ENCODE measurements at places on chromosomes 2 and 18.

DNA sequence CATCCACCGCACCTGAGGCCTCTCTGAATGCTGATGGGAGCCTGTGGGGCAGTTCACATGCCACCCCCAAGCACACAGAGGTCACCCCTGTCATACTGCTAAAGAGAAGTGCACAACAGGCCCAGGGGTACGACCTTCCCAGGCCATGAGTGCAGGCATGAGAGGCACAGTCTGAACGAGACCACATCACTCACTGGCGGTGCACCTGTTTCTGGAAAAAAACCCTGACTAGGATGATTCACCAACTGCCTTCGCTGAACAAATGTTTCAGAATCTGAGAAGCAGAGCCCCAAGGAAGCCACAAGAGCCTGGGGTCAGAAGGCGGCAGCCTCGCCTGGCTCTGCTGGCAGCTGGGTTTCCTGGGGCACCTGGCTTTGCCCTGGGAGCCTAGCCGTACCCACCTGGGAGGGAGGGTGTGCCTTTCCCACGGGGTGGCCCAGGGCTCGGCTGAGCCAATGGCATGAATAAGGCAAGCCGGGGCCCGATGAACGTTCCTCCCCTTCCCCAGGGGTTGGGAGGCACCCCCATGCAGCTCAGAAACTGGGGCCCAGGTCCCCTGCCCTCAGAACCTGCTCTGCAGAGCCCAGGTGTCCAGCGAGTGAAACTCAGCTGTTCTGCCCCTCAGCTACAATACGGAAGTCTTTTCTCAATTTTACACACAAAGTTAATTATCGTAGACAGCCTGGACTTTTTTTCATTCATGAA is 73.8 kb downstream of the HDAC4 start:
- no peak for DNase-seq

- DNase-seq, result no peak
Measured at GRCh38 chr18:68267583-68267982, 447.3 kb downstream of the TMX3 start.

- no peak for DNase-seq
Measured at GRCh38 chr18:60893355-60894097, 439.7 kb upstream of the CDH20 start.

DNA sequence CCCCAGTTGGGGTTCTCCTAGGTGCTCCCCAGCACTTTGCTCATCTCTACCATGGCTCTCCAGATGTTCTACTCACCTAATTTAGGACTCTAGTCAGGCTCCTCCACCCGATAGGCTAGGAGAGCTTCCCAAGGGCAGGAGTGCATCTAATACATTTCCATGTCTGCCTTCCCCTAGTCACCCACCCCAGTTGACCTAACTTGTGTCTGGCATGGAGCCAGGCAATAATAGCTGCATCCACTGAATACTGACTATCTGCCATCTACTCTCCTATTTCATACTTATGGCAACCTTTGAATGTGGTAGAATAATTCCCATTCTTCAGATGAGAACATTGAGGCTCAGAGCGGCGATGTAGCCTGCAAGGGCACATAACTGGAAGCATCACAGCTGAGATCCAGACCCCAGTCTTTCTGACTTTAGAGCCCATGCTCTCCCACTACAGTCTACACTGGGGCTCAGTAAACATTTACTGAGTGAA is 71.8 kb upstream of the YWHAQ start:
- DNase-seq, result no peak

DNA sequence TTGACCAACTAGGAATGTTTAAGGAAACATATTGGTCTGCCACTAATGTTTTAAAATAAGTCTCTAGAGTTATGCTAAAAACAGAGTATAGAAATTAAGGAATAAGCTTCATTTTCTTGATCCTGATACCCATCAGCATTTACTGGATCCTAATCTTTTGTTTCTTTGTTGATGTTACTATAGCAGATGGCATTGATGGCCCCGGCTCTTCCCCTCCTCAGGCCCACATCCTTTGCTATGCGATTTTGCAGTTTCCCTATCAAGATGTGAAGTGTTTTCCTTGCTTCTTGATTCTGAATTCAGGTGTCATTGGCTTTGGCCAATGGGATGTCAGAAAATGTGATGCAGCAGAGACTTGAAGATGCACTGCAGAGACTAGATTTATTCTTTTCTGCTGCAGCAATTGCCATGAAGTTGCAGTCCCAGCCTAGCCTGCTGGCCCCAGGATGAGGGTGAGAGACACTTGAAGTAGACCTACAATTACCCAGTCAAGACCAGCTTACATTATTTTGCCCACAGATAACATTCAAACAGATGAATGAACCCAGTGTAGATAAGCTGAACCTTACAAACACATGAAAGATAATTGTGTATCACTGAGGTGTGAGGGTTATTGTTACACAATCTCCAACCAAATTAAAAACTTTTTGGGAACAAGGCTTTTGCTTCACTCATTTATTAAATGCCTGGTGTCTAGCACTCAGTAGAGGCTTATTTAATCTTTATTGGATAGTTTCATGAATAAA is 115.2 kb upstream of the ITGA4 start:
- DNase-seq, result no peak

GRCh38 chr2:215532844-215533243 is 97.0 kb upstream of the FN1 start:
- DNase-seq, result no peak

- DNase-seq, result no peak
Measured at GRCh38 chr2:26691881-26692278, 642 bp upstream of the KCNK3 start.

- no peak for DNase-seq
Measured at GRCh38 chr2:182763311-182763912, 47.4 kb downstream of the DNAJC10 start.

DNA sequence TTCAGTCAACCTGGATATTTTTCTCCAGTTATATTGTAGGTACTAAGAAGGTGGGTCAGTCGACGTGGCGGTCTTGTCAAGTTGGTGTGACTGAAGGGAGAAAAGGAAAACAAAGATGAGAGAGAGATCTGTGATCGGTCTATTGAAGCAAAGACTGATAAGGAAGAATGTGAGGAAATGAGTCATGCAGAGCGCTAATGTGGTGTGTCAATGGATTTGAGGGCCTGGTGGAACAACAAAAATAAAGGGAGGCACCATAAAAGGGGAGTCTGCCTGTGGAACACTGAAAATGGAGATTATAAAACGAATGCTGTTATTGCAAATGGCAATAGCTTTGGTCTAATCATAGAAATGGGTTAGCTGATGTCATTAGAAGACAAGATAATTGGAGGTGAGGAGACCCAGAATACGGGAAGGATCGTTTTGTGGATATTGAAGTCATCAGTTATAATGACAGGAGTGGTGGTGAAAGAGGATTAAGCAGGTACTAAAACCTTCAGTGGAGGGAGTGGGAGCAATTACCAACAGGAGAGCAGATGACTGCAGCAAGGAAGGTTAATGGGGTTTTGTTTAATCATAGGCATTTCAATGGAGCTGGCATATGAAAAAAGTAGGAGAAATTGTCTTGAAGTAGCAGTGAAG is 599.1 kb upstream of the FSHR start:
- peak; percentile 43 for DNase-seq

- peak; percentile 91 for DNase-seq
Measured at GRCh38 chr18:77108001-77108692, 24.4 kb downstream of the MBP start.

DNA sequence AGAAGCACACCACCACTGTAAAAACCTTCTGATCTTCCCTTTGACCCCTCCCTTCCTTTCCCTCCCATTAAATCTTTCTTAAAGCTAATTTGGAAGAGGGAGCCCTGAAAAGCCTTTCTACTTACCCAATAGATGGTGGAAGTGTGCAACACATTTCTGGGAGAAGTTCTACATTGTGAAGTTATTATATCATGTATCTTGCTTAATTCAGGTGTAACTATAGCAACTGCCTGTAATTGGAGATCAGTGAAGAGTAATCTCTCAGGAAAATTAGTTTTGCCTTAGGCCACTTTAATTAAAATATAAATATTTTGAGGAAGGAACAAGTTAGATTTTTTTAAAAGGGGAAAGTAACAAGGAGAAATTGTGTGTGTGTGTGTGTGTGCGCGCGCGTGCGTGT is 266.0 kb downstream of the SH3BP4 start:
- DNase-seq, result no peak

DNA sequence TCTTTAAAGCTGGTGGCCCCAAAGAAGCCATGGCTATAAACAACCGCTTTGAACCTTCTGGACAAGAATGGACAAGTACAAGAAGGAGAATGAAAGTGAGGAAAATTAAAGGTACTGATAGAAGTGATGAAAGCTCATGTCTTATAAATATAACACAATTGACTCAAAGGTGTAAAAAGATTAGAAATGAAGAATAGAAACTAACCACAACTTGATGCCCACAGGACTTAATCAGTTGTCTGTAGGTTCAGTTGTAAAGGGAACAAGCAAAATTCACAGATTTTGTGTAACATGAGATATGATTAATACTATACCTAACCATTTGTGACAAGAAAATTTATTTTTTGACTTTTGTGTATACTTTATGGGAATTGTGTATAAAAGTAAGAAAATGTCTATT is 135.7 kb downstream of the NUP35 start:
- no peak for DNase-seq

DNA sequence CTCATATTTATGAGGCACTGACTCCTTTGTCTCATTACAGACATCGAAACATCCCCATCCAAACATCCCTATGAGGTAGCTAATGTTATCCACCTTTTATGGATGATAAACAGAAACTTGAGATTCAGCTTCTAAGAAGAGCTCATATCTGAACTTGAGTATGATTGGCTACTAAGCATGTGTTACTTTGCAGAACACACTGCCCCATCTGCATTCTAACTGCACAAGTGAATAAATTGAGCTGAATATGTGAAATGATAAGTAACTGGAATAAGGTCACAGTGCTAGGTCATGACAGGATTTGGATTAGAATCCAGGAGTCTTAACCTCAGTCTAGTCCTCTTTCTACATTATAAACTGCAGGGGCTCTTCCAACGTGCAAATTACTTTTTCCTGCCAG is 172.7 kb downstream of the SETBP1 start:
- no peak for DNase-seq

GRCh38 chr18:77081390-77081778 is 51.2 kb downstream of the MBP start:
- no peak for DNase-seq

GRCh38 chr2:82994151-82994550 is 1464.9 kb downstream of the SUCLG1 start:
- no peak for DNase-seq

- no peak for DNase-seq
Measured at GRCh38 chr2:45700407-45701013, 49.0 kb downstream of the PRKCE start.

GRCh38 chr2:239966029-239966852 is 58.9 kb downstream of the NDUFA10 start:
- DNase-seq, result no peak

- DNase-seq, result no peak
Measured at GRCh38 chr2:118089139-118089800, 999 bp downstream of the INSIG2 start.

GRCh38 chr2:77602771-77603170 is 80.6 kb upstream of the LRRTM4 start:
- no peak for DNase-seq

DNA sequence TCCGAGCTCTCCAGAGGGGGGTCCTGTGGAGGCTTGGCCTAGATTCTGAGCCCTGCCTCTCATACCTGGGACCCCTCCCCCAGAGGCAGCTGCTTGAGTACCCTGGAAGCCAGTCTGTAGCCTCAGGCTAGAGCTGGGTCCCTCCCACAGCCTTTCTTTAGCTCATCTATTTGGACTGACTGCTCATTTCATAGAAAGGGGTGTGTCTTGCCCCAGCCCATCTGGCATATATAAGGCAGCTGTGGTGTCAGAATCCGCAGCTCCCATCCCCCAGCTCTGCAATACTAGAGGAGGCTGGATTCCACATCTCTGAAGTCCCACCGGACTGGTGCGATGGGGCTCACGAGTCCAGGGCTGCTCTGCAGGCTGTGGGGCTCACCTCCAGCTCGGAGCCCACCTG is 26.1 kb downstream of the MPHOSPH10 start:
- DNase-seq, result peak; percentile 21

DNA sequence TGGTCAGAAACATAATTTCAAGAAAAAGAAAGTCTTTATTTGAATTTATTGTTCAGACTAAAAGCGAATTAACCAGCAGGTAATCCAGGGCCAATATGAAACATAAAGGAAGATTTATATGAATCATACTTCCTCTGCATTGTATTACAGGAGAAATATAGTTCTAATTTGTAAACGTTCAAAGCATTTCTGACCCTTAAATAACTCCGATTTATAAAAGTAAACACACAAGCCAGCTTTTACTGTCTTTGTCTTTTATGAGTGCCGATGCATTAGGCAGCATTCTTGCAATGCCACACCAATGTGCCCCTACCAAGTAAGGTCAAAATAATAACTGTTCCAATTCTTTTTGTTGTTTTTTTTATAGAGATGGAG is 118.8 kb upstream of the RBBP8 start:
- DNase-seq, result no peak

- DNase-seq, result no peak
Measured at GRCh38 chr2:10241641-10242430, 60.9 kb upstream of the HPCAL1 start.

DNA sequence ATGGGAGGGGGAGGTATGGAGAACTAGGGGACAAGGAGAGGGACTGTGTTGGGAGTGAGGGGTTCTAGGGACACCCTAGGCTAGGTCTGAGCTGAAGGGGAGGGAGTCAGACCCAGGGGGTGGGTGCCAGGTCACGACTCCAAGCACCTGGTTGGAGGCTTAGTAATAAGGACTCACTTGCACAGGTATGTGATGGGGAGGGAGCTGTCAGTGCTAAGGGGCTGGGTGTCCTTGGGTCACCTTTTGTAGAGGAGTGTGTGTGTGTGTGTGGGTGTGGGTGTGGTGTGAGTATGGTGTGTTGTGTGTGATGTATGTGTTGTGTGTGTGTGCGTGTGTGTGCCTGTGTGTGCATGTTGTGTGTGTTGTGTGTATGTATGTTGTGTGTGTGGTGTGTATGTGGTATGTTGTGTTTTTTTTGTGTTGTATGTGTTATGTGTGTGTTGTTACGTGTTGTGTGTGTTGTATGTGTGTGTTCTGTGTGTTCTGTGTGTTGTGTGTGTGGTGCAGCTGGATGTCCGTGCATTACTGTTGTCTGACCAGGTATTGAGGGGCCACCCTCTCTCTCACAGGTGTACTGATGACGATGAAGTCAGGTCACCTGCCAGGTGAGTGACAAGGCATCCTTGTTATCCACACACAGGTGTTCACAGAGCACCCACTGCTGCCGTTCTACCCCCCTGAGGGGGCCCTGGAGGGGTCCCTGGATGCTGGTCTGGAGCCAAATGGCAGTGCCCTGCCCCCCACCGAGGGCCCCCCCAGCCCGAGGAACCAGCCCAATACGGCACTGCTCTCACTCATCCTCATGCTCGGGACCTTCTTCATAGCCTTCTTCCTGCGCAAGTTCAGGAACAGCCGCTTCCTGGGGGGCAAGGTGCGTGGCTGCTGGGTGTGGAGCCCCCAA is 9.8 kb downstream of the SLC4A3 start:
- no peak for DNase-seq

- DNase-seq, result no peak
Measured at GRCh38 chr2:227479865-227480475, 8.0 kb downstream of the AGFG1 start.

GRCh38 chr2:3217646-3218045 is 160.0 kb downstream of the EIPR1 start:
- no peak for DNase-seq

GRCh38 chr2:126413079-126413478 is 242.9 kb upstream of the GYPC start:
- no peak for DNase-seq

GRCh38 chr2:235588750-235589149 is 94.9 kb downstream of the AGAP1 start:
- DNase-seq, result no peak
